ENCODE measurements at places on chromosomes 7 and 10.

DNA sequence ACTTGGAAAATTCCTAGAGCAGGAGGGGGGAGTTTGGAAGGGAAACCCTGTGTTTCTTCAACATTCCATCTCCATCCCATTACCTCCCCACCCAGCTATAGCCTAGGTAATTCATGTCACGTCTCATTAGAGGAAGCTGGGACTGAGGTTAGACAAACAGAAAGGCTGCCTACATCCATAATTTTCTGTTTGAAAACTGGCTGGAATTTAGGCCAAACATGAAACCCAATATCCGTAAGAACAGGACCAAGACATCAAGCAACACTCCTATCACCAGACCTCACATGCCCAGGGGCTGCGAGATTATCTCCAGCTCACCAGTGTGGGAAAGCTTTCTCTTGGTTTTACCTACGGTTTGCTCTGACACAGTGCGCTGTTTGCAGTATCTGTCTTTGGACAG lies 316.3 kb downstream of the FRMD4A start:
- no peak for DNase-seq

GRCh38 chr7:139767561-139767982 lies 10.2 kb downstream of the HIPK2 start:
- no peak for DNase-seq

GRCh38 chr7:119010635-119011034 lies 786.1 kb downstream of the ANKRD7 start:
- DNase-seq: no peak

- no peak for DNase-seq
These were observed 216.6 kb downstream of the TWIST1 start for GRCh38 chr7:18900803-18901202.

DNA sequence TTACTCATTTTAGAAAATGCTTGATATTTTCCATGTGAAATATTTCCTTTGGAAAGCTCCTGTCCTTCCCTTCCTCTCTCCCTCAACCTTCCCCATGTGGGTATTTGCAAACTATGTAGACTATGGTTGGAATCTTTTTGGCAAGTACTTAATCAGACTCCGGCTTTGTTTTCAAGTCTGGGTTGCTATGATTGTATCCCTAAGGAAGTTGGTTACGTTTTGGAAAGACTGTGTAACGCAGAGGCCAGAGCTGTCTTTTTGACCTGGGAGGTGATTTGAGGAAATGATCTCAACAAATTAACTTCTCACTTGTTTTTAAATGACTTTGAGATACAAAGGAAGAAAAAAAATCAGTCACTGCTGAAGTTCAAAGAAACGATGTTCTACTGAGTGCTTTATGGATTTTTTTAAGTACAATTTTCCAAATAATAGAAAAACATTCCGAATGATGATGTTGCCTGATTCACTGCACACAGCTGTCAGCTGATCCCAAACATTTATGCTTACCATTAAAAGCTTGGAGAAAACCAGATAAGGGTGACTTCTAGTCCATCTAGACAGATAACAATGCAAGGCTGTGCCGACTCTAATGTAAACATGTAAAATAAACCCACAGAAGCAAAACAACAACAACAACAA lies 145.5 kb upstream of the CELF2 start:
- DNase-seq: peak; percentile 37

DNA sequence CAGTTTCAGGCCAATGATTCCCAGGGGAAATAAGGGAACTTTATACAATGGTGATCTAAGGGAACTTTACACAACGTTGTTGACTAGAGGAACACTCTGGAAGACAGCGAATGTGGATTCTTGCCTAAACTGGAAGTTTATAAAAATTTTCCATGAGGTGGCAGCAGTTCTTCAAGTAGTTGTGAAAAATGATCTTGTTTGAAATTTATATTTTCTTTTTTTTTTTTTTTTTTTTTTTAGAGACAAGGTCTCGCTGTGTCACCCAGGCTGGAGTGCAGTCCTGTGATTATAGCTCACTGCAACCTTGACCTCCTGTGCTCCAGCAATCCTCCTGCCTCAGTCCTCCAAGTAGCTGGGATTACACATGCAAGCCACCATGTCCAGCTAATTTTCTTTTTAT lies 32.1 kb upstream of the GTF2I start:
- DNase-seq: no peak

DNA sequence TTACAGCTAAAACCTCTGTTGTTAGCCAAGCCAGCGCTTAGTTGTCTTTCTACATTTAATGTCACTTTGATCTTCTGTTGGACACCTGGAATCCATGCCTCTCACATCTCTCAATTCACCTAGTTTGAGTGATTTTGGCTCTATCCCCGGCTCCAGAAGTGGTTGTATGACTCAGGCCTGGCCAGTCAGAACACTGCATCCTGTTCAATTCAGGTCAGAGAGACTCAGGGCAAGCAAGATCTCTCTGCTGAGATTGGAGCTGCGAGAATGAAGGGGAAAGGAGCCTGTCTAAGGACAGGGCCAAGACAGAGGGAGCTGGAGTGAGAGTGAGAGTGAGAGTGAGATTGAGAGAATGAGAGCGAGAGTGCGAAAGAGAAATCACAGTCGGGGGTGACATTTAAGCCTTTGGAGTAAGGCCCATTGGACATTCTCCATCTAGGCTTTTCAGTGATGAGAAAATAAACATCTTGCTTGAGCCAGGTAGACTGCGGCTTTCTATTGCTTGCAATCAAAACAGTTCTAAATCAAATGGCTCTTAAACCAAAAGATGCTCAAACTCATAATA lies 83.3 kb upstream of the DYNC1I1 start:
- DNase-seq: no peak

DNA sequence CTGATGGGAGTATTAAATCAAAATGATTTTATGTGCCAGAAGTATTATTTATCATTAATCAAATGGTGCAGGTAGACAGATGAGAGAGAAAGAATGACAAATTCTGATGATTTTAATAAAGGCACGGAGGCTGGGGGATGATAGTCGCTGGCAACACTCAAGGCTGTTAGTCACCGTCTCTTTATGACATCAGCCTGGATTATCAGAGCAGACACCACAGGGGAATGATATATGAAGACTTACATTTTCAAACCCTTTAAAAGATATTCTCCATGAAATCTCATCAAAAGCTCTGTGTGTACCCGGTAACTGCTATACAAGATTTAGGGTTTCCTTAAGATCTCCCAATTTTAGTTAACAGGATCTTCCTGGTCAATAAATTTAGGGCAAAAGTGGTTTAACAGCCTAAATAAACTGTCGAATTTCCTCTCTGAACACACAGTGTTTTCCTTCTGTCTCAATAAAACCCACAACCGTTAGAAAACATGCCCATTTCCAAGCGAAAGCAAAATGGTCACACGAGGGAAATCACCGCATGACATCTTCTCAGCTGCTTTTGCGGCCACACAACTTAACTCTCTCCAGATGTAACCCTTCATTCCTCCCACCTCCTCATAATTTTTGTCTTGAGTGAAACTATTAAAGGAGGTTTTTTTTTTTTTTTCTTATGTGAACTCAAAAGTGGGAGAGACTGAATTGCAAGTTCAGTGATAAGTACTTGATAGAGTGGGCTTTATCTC lies 133.2 kb upstream of the FAM171A1 start:
- peak; percentile 69 for DNase-seq
